Gastroesophageal sphincter (tissue), 4 donors: ENCODE measurements at places on chromosomes 12 and 14.

- peak; percentile 22 for ATAC-seq
These were observed 3.0 kb downstream of the GALNT6 start for GRCh38 chr12:51388069-51388799.

DNA sequence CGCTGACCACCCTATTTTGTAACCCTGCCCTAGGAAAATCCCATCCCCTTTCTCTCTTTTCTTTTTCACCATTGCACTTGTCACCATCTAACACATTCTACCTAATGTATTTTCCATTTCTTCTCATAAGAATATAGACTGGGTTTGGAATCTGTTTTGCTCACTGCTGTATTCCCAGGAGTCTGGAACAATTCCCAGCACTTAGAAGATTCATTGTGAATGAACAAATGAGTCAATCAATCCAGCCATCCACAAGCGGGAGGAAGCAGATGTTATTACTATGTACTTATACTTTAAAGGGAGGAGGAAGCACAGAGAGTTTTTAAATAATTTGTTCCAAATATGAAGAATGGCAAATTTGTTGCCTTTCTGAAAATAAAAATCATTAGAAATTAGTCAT, 142.1 kb downstream of the KIF21A start:
- ATAC-seq, result no peak

DNA sequence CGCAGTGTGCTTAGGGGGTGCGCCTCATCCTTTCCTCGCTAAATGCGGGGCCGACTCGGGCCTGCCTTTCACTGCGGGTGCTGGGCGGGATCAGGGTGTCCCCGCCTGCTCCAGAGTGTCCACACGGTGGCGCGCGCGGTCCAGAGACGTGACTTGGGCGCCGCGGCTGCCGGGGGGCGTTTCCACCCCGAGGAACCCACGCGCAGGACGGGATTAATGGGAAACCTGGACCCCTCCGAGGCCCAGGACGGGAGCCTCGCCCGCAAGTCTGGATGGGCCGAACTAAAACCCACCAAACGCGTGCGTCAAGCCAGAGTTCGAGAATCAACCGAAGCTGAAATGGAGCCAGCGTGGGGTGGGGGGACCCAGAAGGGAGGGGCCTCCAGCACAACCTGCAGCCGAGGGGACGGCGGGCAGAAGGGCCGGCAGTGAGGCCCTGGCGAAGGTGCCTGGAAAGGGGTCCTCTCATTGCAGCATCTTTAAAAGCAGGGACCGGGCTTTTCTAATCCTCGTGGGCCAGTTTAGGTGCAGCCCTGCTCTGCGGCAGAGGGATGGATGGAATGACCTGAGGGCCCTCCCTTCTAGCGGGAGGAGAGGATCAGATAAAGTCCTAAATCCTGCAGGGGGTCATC, 93.3 kb downstream of the NINJ2 start:
- peak; percentile 81 for ATAC-seq

DNA sequence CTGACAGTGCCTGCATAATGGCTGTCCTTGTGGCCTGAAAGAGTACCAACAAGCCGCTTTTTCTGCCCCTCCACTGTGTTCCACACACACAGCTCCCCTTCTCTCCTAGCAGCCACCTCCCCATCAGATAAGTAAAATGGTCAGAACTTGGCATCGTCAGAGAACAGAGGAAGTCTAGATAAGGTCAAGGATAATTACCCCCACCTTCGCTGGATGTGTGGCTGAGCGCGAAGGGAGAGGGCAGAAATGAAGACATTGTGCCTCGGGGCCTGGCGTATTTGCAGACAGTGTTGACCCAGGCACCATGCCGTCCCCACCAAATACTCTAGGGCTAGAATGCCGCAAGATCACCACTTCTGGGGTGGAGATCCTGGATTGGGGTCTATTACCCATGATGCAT, 30.6 kb downstream of the FBXO21 start:
- ATAC-seq, result no peak

DNA sequence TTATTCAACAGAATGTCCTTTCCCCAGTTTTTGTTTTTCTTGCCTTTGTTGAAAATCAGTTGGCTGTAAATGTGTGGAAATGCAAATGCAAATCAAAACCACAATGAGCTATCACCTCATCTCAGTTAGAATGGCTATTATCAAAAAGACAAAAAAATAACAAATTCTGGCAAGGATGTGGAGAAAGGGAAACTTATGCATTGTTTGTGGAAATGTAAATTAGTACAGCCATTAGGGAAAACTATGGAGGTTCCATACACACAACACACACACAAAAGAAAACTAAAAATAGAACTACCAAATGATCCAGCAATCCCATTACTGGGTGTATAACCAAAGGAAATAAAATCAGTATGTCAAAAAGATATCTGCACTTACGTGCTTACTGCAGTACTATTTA, 518.8 kb upstream of the ATXN7L3B start:
- ATAC-seq, result no peak

- ATAC-seq, result no peak
These were observed 10.7 kb downstream of the TRMT5 start for GRCh38 chr14:60970146-60970545.

DNA sequence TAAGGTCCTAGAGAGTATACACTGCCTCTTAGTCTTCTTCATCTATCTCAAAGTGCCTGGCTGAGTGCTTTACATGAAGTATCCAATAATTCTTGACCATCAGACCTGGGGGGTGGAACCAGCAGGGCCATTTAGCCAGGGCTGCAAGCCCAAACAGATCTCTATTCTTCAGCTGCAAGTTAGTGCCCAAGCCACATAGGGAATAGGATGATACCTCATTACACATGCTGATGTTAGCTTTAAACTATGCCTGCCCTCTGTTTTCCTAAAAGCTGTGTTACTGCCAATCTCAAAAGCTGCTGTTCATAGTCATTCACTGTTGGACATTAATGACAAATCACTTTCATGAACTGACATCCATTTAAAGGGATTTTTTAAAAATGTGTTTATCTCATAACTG, 16.7 kb upstream of the IFNG start:
- ATAC-seq, result no peak
